ENCODE measurements at places on chromosomes 4 and X.

GRCh38 chr4:150540536-150540935 lies 41.4 kb upstream of the MAB21L2 start:
- DNase-seq, result no peak

DNA sequence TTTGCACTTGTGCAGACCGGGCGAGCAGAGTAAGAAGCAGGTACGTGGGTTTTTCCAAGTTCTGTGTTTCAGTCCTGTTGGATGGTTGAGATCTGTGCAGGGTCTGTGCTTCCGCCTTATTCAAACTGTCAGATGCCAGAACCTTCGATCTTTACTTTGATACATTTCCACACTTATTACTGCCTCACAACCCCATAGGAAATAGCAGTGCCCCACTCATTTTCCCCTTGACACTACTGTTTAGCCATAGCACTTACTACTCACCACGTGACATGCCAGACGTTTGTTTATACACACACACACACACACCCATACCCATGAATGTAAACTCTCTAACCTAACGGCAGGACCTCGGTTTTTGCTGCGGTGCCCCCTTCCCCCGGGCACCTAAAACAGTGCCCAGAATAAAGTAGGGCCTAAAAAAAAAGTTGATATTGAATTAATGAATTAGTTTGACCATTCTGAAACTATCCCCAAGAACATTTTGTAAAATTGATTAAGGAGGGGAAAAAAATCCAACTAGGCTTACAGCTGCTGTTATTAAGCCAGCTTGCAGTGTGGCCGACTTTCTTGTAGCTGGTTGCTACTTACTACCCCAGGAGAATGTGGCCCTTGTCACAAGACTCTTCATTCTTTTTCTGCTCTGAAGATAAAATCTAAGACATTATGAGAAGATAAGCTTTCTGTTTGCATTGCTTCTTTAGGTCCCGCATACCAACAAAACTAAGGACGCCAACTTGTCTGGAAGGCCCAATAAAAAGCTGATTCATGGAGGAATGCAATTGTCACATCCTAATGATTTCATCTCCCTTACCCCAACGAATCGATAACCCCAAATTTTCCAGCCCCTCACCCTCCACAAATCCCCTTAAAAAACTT lies 704 bp upstream of the SEPSECS start:
- DNase-seq, result no peak

GRCh38 chr4:117376692-117377091 lies 291.3 kb upstream of the TRAM1L1 start:
- DNase-seq, result no peak

- no peak for DNase-seq
Observed at GRCh38 chrX:154751203-154751668, 359 bp upstream of the GAB3 start.

- DNase-seq, result no peak
Observed at GRCh38 chr4:154625971-154626370, 13.5 kb upstream of the FGG start.

DNA sequence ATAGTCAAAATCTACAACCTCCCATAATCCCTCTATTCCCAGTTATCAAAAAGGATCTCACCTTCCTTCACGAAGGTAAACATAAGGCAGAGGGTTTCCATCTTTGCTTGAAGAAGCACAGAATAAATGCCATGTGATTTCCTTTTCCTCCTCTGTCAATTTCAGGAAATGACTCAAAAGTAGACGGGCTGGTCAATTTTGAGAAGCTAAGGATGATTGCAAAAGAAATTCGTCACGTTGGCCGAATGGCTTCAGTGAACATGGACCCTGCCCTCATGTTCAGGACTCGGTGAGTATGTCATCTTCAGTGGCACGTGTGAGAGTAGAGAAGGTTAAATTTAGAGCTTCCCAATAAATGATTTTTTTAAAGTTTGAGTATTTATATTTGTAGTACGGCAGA lies 240.2 kb downstream of the RAPGEF2 start:
- no peak for DNase-seq

DNA sequence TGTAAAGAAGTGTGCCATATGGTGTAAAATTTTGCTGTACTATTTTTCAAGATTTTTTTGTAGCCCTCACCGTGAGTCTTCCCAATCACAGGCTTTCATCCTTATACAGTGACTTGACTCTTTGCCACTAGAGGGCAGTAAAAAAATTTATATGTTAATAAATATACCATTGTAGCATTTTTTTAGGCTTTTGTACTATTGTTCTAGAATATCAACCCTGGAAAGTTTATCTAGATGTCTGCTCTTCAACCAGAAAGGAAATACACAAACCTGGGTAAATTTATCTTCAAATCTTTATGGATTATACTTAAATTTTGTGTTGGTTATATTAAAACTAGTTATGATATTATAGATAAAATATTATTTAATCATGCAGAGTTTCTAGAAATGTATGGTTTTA lies 235.3 kb downstream of the TENM3 start:
- DNase-seq, result no peak

DNA sequence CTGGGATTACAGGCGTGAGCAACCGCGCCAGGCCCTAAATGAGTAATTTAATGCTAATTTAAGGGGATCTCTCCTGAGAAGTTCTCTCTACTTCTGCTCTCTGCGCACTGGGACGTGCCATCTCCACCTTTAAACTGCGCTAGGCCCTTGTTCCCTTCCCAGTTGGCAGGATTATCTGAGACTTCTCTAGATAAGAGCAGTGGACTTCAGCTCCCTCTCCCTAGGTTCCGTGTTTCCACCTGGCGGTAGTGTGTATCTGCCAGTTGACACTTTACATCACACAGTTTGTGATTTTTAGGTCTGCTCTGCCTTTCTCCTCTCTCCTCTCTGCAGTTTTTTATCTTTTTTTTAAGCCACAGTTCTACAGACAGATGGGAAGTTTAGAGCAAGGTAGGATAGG lies 40.2 kb downstream of the ARHGAP10 start:
- no peak for DNase-seq

- no peak for DNase-seq
Observed at GRCh38 chrX:40479777-40480318, 100.9 kb upstream of the ATP6AP2 start.

- DNase-seq, result no peak
Observed at GRCh38 chr4:152028131-152028530, 267.3 kb upstream of the GATB start.

DNA sequence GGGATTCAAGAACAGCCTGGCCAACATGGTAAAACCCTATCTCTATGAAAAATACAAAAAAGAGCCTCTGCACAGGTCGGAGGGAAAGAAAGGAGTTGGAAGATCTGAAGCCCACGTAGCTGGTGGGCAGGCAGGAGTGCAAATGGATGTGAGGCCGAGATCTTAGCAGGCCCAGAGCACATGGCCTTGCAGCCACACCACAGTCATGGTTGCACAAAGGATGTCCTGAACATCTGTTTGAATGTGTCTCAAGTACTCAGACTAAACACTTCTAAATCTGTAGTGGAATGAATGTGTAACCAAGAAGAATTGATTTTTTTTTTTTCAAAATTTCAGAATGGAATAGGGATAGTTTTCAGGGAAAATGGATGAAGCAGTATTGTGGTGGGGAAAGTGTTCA lies 10.8 kb downstream of the CA5B start:
- DNase-seq, result no peak

DNA sequence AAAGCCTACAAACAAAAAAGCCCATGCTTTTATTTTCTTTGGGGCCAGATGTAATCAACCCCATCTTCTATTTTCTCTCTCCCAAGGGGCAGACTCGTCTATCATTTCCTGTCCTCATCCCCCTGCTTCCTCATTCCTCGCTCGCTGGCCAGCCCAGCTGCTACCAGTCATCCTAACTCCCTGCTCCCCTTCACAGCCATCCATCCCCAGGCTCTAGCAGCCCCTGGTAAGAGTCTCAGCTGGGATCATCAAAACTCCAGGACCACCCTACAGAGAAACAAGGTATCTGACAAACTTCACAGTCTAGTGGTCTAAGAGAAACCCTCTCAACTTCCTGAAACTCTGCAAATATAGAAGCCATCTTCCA lies 23.6 kb downstream of the SH3KBP1 start:
- no peak for DNase-seq

DNA sequence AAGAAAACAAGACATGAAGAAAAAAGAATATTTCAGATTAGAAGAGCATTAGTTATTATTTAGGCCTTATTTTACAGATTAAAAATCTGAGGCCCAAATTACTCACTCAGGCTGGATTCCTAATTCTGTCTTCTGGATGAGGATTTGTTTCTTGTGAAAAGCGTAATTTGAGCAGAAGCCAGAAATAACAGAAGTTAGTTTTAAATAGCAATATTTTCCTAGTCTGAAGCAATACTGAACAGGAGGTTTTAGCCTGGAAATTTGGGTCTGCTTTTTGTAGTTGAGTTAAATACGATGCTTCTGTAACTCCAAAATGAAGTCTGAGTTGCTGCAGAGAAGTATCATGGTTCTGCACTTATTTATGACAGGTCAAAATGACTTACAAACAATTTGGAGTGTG lies 124.9 kb downstream of the RTL3 start:
- DNase-seq, result no peak

GRCh38 chr4:165686756-165687155 lies 186.3 kb upstream of the TLL1 start:
- DNase-seq, result no peak

DNA sequence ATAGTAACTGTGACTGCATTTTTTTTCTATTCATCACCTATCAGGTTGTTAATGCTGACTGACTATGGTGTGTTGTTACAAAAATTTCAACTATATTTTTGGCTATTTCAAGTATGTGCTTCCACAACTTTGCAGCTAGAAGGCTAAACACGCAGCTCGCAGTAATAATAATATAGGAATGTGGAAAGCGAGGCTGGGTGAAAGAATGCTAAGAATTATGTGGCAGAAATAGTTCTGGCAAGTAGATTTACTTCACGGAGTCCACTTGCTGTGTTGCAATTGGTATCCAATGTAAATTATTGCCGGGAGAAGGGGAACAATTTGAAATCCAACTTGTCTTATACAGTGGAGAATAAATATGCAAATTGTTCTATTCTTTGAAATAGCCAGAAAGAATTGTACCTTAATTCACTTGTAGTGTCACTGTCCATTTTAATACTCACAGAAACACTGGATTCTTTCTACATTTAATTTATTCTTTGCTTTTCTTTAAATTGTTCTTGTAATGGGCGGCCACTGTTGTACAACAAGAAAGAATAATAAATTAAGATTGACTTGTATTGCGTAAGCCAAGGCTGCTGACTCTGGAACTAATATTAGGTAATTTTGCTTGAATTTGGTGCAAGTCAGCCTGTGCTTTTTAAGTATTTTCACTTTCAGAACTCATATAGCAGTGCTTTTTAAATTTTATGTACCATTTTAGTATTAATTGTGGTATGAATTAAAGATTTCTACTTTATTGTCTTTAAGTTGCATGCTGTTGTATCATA lies 154.9 kb downstream of the FRMPD4 start:
- no peak for DNase-seq

DNA sequence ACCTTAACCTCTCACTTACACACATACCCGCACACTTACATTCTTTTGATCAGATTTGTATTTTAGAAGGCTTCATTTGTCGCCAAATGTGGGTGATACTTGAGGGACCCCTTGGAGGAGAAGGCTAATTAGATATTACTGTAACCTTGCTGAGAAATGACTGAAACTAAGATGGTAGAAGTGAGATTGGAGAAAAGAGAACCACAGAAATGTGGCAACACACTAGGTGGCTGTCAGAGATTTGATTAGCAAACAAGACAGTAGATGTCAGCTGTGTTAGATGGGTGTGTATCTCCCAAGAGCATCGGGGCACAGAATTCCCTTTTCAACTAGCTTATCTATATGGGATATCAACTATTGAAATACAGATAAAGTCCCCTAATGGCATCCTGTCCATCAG lies 149.3 kb upstream of the FABP2 start:
- no peak for DNase-seq

DNA sequence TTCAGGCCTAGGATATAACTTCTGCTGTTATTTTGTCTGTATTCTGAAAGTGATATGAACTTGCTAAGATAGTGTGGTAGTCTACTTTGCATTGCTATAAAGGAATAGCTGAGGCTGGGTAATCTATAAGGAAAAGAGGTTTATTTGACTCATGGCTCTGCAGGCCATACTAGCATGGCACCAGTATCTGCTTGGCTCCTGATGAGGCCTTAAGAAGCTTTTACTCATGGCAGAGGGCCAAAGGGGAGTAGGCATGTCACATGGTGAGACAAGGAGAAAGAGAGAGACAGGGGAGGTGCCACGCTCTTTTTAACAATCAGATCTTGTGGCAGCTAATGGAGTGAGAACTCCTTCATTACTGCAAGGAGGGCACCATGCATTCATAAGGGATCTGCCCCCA lies 247.3 kb downstream of the GPAT3 start:
- DNase-seq, result no peak

DNA sequence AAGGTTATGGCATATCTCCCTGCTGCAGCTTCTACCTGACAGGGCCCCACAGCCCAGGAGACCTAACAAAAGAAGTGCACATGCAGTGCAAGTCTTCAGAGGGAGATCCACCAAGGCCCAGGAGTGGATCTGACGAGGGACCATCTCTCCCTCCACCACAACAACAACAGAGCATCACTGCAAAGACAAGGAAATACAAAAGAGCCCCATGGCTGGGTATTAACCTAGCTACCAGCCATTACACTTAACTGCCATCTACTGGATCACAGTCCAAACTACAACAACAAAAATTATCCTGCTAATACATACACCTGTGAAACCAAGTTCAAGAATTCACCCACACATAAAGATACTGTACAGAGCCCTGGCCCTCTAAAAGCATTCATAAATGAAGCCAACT lies 280.2 kb upstream of the SLC7A11 start:
- peak; percentile 31 for DNase-seq

All from H9 (cell line).